Kasumi-1 (cell line): ENCODE measurements at places on chromosomes 7 and 10.

- DNase-seq = no peak
Measured at GRCh38 chr10:77977016-77977415, 50.5 kb upstream of the DLG5 start.

DNA sequence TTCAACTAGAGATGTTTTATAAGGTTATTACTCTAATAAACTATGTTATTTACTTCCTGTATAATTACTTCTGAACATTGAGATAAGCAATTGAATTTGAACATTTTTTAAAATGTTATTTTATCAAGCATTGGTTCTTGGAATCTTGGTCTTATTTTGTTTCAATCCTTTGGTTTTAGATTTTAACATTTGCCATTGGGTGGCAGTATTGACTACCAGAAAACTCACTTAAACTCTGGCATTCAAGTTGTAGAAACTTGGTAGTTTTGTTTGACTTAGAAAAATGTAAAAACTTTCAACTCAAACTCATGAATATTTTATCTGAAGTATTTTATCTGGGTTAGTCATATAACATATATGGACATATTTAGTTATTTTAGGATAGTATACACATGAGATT is 48.1 kb downstream of the ATRNL1 start:
- peak; percentile 25 for DNase-seq

GRCh38 chr10:123117644-123118417 is 17.9 kb upstream of the HMX3 start:
- DNase-seq = no peak

DNA sequence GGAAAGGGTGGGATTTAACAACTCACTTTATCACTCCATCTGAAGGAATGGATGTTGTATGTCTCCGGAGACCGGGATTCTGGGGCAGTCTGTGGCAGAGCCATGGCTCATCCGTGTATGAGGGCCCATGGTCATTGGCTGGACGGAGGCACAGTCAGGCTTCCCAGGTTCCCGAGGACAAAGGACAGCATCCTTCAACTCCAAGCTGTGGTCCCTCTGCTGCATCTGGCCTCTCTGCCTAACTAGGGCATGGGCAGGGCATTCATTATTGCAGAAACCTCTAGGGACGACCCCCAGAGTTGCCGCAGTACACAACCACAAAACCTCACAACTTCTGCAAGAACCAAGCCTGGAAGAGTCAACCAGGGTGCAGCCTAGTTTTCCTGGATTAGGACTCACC is 525.2 kb downstream of the GLRX3 start:
- DNase-seq = no peak

DNA sequence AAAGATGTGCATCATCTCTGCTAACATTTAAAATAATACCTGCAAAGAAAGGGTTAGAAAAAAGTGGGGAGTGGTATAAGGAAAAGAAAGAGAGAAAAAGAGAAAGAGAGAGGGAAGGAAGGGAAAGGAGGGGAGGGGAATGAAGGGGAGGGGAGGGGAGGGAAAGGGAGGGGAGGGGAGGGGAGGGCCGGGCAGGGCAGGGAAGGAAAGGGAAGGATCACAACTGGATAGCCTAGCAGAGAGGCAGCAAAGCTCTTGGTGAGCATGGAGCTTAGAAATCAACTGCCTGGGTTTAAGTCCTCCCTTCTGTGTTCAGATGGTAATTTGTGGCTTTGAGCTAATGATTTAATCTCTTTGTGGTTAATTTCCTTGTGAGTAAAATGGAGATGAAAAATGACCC is 5.4 kb upstream of the FAM237B start:
- DNase-seq = no peak

- peak; percentile 59 for DNase-seq
Measured at GRCh38 chr10:128048819-128049210, 77.4 kb downstream of the MKI67 start.

GRCh38 chr10:118569882-118570252 is 25.6 kb downstream of the PRLHR start:
- no peak for DNase-seq

DNA sequence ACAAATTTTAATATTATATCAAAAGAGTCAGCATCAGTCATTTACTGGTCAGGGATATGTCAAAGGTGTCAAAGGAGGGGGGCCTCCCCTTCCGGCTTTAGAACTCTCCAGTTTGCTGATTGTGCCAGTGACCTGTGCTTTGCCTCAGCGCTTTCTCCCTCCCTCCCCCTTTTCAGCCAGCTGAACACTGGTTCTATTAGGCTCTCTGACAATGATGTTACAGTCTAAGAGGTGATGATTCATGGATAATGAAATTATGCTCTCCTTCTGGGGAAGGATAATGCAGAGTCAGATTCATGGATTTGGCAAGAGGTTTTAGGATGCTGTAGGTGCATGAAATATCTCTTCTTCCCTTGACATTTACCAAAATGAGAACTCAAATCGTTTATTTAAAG is 6.1 kb downstream of the LRRTM3 start:
- no peak for DNase-seq

DNA sequence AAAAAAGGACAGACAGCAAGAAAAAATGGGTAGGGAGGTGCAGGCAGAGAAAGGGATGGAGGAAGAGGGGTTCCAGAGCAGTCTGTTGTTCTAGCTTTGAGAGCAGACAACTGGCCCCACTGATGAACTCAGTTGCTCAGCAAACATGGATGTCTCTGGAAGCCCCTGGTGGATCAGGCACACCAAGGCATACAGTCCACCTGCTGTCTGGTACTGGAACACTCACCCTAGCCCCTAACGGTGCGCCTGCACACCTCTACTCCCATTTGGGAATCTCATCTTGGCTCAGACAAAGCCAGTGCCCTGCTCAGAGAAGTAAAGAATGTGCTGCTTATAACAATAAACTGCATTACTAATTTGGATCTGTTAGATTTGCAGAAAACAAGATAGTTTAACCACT is 7.7 kb downstream of the MACROH2A2 start:
- no peak for DNase-seq

- peak; percentile 24 for DNase-seq
Measured at GRCh38 chr7:156827587-156828203, 65.3 kb downstream of the LMBR1 start.

DNA sequence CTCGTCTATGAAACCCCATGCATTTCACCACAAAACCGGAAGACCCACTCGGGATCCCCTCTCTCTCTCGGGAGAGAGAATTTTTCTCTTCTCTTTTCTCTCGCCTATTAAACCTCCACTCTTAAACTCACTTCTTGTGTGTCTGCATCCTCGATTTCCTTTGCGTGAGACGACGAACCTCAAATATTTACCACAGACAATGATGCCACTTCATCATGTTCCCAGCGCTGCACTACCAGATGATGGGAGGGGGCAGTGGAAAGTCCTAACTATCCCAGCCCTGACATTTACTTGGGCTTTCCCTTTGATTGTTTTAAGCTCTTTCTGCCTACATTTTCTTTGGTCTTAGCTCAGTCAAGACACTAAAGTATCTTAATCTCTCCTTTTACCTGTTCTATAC is 906.7 kb downstream of the GRID1 start:
- DNase-seq = no peak

DNA sequence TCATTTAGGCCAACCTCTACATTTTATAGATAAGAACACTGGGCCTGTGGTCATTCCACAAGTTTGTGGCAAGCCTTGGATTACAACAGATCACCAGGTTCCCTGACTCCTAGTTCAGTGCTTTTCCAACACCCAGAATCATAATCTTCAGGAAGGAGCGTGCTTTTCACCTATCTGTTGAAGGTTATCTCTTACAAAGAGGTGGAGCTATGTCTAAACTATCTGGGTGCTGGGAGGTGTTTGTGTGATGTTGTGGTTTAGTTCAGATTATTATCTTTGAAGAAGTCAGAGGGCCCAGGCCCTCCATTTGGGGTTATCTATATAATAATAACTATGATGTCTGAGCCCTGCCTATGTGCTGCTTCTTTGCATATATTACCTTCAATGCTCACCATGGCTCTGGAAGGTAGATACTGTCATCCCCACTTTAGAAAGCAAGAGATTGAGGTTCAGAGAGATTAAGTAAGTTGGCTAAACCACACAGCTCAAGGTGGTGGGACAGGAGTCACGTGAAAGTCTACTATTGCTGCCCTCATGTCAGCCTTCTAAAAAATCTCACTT is 24.0 kb downstream of the IL2RA start:
- no peak for DNase-seq

DNA sequence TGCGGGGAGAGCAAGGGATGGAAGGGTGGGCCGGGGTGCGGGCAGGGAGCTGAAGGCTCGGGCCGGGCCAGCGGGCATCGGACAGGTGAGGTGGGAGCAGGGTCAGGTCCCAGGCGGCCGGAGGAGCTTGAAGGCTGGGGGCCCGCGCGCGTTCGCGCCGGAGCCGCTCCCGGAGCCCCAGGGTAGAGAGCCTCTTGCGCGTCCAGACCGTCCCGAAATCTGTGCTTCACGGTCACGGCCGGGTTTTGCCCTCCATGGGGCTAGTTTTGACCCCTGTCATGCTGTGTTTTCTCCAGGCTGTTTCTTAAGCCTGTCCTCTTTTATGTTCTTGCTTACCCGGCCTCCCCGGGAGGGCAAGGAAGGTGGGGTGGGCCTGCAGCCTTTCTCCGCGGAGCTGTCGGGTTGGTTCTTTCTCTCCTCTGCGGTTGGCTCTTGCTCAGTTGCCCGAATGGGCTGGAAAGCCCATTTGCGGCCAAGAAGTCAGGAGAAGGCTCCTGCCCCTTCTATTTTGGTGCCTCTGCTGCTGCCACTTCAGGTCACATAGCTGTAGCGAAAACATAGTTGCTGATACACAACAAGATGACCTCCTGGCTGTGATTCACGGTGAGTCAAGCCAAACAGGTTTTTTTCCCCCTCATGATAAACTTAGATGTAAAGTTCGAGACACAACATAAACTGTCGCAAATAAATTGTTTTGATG is 650 bp downstream of the UBE2D1 start:
- DNase-seq = no peak

DNA sequence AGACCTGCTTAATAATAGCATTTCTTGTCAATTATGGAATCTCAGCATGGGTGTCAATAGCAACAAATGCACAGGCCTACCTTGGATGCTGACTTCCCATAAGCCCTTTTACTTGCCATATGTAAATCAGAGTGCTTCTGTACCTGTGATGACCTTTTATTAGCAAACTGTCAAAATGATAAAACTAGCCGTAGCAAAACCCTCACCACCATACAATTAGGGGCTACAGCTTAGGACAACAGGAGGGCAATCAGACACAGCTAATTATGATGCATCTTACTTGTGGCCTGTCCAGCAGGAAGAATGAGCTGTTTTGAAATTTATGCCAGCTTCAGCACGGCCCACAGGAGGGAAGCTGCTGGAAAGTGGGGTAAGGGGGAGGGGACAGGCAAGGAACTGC is 201.6 kb downstream of the TAX1BP1 start:
- DNase-seq = no peak

- DNase-seq = no peak
Measured at GRCh38 chr10:13105184-13105583, 5.2 kb downstream of the OPTN start.

- no peak for DNase-seq
Measured at GRCh38 chr7:29763266-29763665, 43.0 kb upstream of the WIPF3 start.

DNA sequence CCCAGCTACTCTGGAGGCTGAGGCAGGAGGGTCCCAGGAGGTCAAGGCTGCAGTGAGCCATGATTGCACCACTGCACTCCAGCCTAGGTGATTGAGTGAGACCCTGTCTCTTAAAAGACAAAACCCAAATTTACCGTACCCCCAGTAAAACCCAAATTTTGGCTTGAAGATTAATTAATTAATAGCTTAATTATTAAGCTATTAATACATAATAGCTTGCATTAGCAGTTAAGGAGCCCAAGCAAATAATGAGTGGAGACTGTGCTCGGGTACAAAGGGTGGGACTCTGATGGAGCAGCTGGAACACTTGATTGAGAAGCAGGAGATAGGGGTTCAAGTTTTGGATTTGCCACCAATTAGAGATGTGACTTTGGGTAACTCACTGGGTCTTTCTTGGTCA is 28.9 kb downstream of the NRF1 start:
- no peak for DNase-seq

DNA sequence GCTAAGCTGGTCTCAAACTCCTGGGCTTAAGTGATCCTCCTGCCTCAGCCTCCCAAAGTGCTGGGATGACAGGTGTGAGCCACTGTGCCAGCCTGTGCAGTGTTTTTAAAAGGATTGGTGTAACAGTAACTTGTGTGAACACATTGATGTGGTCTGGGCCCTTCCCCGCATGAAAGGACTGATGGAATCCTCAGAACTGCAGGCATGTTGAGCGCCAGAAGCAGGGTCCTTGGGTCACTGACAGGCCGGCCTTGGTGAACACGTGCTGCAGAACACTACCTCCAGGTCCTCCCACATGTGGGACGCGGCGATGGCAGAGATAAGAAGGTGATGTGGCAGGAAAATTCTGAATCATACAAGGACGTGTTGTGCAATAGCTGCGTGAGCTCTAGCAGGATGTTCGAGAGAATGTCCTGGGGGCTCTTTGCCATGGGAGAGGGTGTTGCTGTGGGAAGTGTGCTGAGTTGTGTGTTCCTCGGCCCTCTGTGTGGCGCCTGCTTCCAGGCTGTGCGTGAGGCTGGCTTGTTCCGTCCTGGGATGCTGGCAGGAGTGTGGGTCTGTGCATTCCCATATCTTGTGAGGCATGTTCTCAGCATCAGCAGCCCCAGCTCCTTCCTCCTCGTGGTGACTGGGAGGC is 68.2 kb downstream of the DNAJB6 start:
- peak; percentile 51 for DNase-seq

DNA sequence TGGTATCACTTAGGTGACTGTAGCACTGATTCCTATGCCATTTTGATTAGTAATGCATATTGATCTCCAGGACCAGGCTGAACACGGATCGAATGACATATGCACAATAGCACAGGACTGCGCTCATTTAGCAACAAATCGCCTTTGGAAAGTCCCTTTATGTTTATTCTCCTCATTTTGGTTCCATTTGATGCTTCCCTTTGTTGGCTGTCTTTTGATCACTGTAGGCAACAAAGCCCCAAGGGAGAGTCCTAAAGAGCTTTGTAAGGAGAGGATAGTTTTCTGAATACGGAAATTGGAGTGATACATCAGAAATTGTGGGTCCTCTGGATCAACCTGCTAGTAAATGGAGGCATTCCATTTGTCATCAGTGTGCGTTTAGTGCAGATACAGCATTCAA is 1111.4 kb downstream of the SORCS1 start:
- DNase-seq = no peak

DNA sequence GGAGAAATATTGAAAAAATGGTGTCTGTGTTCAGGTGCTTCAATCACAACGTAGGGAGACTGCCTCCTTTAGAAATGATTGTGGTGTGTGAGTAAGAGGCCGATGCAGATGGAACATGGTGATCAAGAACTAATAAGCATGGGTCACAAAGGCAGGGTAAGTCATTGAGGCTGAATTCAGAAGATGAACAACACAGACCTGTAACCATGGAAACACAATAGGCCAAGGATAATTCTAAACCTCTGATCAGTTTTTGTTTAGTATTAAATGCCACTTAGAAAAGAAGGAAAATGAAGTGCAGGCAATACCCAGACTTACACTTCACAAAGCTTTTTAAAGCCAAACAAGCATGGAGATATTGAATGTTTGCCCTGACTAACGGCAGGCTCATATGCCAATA is 32.8 kb upstream of the TAS2R16 start:
- no peak for DNase-seq
